ENCODE measurements at places on chromosomes 5 and 9.

DNA sequence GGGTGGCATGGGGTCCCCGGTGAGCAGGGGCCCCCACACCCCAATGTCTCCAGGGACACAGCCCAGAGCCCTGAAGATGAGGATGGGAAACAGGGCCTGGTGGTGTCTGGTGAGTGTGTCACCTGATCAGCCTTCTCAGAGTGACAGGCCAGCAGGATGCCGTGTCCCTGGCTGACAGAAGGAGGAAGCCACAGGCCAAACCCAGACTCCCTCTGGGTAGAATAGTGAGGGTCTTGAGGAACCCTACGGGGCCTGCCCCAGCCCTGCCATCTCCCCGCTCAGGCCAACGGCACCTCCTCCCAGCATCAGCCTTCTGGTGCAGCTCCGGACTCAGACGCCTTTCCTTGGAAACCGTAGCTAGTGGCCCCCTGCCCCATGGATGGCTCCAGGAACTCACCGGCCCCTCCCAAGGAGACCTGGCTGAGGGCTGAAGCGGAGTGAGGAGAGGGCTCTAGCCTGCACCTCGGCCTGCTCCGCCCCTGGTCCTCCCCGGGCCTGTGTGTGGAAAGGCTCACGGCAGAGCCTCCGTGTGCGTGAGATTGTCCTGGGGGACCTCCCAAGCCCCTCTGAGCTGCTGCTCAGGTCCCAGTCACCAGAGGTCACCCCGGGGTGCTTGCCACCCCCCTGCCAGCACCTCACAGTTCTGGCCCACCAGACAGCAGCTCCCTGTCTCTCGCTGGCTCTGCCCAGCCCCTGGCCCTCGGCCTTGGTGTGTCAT lies 6.0 kb downstream of the RALGDS start:
- no peak for DNase-seq

GRCh38 chr5:19777363-19777762 lies 210.6 kb downstream of the CDH18 start:
- no peak for DNase-seq

DNA sequence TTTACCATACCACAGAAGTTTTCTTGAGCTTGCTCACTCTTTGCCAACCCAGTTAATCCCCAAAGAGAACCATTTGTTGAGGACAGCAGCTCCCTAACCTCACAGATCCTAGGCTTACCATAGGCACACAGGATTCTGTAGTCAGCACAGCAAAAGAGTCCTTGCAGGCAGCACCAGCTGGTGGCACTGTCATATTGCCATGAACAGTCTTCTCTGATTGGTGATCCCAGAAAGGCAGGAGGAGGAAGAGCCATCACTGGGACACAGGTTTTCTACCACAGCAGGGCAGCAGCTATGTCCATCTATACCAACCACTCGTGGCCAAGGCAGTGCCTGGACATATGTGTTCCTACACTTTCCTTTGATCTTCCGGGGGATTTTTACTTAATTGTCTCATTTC lies 297.1 kb upstream of the CD180 start:
- peak; percentile 45 for DNase-seq

DNA sequence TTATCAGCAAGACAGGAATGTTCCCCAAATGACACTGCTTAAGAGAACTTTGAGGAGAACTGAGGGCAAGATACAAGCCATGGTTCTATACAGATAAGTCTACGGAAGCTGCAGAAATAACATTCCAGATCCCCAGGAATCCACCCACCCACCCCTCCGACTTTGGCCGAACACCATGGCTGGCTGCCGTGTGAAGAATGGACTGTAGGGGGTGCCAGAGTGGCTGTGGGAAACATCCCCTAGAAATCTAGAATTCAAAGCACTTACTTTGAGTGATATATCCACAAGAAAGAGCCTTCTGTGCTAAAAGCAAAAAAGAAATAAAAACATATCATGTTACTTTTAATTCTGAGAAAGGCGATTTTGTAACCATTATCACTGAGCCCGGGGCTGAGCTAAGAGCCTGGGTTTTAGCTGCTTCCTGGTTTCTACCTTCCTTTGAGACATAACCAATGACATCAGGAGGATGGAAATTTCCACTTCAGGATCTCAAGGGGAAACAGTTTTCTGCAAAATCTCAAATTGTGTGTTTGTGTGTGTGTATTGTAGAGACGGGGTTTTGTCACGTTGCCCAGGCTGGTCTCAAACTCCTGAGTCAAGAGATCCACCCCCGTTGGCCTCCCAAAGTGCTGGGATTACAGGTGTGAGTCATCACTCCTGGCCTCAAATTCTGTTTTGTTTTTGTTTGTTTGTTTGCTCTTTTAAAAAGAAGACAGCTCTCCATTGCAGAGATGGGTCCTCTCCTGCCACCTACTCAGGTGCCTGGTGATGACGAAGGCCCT lies 36.4 kb downstream of the GGTA1 start:
- DNase-seq: peak; percentile 50

DNA sequence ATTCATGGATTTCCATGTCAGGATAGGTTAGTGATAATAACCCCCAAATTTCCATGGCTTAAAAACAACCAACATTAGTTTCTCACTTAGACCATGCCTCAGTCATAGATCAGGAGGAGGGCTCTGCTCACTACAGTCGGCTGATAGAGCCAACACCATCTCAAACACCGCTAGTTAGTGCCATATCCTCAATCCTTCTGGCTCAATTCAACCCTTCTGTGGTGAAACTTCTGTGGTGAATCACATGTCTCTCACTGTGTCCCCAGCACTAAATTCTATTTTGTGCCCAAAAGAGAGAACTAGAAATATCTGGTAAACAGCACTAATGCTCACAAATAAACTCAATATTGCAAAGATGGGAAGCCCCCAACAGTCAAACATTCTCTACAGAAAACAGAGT lies 21.1 kb downstream of the ECPAS start:
- no peak for DNase-seq

- DNase-seq: no peak
Observed at GRCh38 chr5:159881967-159882366, 34.3 kb upstream of the ADRA1B start.

DNA sequence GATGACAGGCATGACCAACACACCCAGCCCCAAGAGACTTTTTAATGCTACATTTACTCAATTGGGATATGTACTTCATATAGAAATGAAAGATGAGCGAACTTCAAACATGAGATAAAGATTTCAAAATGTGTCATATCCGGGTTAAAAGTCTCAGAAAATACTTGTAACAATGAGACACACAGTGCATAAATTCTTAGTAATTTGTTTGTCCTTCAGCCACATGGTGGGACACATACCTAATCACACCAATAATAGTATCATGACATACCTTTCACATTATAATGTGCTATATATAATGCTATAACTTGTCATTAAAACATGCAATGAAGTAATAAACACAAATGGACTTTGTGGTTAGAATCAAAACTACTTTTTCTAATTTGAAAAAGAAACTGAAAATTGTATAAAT lies 204.7 kb upstream of the RFX3 start:
- no peak for DNase-seq

GRCh38 chr5:93600409-93601070 lies 17.5 kb downstream of the NR2F1 start:
- DNase-seq: no peak

DNA sequence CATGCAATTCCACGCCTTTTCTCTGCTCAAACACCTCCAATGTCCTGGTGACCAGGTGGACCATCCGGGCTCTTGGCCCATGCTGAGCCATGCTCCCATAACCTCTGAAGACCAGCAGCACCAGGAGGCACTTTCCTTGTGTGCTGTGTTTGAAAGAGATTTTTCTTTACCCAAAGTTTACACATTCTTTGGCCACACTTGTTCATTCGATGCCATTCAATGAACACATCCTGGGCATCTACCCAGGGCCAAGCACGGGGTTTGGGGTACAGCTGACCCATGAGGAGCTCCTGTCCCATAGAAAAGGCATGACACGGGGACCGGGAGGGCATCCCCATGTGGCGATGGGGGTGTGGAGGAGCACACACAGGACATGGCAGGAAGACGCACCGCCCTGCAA lies 77.1 kb upstream of the IRX1 start:
- DNase-seq: no peak

DNA sequence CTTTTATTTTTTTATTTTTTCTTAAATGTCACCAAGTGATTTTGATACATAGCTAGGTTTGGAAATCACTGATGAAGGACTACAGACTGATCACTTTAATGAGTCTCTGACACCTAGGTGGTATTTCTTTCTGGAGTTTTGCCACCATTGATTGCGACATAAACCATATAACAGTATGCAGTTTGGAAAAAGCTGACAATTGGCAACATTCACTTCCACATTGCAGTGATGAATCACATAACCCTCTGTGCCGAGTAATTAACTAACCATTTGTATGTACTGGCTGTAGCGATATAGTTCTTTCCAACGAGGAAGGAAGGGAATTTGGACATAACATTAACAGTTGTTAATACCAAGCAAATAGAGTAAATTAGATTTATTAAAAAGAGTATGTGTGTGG lies 222.9 kb upstream of the EFNA5 start:
- DNase-seq: peak; percentile 79

GRCh38 chr5:147704544-147704943 lies 78.0 kb downstream of the JAKMIP2 start:
- DNase-seq: no peak

DNA sequence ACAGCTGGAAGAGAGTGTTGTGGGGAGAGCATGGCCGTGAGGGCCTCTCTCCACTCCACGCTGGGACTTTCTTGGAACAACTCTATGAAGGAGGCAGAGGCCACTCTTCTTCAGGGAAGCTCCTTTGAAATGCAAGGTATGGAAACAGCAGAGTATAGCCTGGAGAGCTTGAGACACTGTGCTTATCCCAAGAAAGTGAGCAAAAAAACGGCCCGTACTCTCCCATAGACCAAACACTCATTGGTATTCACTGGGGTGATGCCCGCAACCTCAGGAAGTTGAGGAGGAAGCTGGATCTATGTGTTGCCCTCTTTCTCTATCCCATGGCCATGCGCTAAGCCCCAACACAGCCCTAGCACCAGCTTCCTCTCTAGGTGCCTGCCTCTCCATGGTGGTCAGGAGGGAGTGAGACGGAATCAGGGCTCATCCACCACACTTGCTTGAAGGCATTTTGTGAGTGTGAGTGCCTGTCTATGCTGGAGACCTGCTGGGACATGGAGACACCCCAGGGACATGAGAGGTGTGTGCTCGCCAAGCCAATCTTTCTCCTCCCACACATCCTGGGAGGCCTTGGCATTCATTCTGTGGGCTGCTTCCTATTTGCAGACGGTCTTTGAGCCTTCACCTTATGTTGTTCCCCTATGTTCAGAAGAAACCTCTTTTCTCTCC lies 616.6 kb downstream of the IRX1 start:
- no peak for DNase-seq

DNA sequence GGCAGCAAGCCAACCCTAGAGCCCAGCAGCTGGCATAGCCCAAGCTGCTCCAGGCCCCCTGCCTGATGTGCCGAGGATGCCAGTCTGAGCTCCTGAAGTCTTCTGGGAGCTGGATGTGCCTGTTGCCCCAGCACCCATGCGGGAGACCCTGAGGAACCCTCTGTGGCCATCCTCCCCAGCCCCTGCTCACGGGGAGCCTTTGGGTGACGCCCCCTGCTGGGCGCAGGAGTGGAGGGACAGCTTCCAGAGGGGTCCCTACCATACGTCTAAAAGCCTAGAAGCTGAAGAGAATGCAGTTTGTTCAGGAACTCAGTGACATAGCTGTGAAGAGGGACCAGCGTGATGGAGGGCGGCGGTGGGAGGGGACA lies 33.1 kb upstream of the MVB12B start:
- DNase-seq: no peak

- DNase-seq: no peak
Observed at GRCh38 chr9:107054146-107054545, 191.2 kb downstream of the ZNF462 start.

DNA sequence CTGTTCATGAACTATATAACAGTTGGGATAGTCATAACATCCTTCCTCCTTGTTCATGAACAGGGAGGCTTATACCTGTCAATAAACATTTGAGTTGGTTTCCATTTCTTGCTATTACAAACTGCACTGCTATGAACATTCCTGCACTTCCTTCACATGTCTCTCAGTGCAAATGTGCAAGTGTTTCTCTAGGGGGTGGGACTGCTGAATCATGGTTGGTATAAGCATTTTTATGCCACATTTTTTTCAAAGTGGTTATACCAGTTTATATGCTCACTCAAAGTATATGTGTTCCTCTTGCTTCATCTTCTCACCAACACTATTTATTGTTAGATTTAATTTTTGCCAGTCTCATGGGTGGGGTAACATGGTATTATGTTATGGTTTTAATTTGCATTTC lies 25.8 kb upstream of the TPD52L3 start:
- peak; percentile 22 for DNase-seq

DNA sequence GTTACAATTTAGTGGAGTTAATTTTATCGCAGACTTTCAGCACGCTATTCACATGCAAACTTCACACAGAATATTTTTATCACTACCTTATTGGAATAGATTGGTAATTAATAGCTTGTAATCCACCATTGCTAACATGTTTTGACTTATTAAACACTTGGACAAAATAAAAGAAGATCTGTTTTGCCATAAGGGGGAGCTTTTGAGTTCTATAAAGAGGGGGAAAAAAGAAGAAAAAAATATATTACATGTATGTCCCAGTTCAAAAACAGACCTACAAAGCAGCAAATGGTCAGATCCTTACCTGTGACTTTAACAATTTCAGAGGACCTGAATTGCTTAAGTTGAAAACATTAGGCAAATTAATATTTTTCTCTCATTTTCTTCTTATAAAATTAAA lies 1.2 kb upstream of the PAPPA start:
- no peak for DNase-seq

Measured in cardiac fibroblast (primary cell).